GM06990 (cell line): ENCODE measurements at places on chromosomes 2 and 18.

DNA sequence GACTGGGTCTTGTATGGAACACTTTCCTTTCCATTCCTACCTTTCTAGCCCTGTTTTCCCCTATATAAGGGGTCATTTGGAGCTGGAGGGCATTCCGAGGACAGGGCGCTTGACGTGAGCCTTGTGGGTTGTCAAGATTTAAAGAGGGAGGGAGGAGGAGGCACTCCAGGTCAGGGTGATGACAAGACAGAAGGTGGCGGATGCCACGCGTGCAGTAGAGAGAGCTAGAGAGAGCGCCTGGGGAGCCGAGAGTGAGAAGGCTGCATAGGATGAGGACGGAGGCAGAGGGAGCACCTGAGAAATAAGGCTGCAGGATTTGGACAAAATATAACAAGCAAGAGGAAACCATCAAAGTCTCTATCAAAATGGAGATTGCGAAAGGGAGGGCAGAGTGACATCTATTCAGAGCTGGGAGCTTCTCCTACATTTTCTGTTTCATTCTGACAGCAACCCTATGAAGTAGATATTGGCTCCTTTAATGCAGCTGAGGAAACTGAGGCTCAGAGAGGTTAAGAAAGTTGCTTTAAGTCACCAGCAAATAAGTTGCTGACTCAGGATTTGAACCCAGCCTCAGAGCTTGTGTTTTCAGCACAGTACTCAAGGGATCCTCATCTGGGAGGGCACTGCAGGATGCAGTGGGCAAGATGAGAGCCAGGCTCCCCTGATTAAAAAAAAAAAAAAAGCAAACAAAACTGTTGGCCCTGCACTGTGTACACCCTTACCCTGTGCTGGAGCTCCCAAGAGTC, 124.2 kb downstream of the MRO start:
- DNase-seq = no peak

GRCh38 chr2:54924121-54924520, 126.1 kb downstream of the RTN4 start:
- DNase-seq = no peak

DNA sequence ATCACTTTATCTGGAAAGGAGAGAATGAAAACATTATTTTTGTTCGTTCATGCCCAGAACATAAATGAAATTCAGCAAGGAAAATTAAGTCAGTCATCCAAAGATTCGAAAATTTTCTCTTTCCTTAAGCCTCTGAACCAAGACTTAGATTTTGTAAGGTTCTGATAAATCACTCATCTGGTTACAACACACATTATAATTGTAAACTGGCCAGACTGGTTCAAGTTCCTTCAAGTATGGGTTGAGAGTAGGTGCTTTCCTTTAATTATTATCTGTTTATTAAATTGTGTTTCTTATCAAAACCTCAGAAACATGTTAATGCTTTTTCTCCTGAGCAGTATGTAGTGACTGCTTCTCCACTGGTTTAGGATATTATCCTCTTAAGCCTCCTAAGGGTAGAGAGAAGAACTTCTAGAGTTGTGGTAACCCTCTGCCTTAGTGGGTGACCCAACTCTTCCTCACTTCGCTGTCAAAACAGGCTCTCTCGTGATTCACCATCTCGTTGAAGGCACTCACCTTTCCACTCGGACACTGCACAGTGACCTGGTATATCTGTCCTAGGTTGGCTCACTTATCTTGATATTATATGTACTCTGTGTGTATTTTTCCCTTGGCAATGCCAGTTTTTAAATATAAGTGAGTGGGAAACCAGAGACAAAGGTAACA, 325.9 kb downstream of the PAX3 start:
- DNase-seq = no peak

GRCh38 chr2:214706986-214707385, 102.5 kb downstream of the BARD1 start:
- DNase-seq = no peak

DNA sequence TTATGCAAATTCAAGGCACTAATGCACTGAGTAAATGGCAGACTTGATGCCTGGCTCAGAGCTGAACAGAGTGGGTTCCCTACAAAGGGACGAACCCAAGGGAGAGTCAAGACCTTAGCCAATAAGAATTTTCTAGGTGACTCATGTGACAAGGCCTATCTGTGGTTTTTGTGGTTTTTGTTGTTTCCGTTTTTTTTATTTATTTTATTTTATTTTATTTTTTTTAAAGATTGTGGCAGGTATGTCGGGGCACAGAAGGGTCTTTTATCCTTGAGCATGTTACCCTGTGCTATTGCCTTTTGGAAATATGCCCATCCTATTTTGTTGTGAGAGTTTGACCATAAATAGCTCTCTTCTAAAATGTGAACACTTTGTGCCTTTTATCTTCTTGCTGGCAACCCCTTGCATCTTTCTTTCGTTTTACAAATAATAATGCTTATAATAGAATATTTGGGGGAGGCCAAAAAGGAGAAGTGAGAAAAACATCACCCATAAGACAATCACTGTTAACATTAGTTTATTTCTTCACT, 113.4 kb upstream of the AQP4 start:
- peak; percentile 74 for DNase-seq

- DNase-seq = no peak
These were observed 147.0 kb downstream of the HDAC4 start for GRCh38 chr2:239253701-239254436.

DNA sequence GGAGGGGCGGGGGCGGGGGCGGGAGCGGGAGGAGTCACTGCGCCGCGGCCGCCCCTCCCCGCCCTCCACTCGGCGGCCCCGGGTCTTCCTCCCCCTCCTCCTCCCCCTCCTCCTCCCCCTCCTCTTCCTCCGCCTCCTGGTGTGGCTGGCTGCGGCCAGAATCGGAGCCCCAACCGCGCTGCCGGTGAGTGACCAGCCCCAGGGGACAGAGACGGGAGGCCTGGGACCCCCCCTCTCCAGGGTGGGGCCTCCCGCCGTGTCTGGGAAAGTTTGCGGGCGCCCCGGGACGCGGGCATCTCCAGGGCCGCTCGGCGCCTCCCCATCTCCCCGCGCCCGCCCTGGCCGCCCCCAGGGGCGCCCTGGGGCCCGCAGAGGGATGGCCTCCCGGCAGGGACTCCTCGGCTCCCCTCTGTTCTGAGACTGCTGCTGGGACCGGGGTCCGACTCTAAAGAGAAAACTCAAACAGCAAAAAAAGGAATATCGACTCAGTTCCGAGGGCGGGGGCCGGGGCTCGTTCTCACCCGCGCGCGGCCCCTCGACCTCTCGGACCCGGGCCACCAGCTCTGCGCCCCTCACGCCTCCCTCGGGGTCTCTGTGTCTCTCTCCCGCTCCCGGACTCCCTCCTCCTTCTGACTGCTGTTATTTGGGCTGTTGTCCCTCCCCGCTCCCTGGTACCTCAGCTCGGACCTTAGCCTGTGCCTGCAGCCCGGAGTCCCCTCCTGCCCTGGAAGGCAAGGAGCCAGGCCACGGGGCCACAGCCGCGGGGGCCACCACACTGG, at the start of gene STON1:
Gene STON1 (plus strand): TSS at position 122 of the 779 bp plus-strand sequence. CDS start 50,480 bp downstream, outside the sequence.
- DNase-seq = peak; percentile 13

GRCh38 chr18:60347526-60348045, 25.0 kb downstream of the MC4R start:
- DNase-seq = no peak

DNA sequence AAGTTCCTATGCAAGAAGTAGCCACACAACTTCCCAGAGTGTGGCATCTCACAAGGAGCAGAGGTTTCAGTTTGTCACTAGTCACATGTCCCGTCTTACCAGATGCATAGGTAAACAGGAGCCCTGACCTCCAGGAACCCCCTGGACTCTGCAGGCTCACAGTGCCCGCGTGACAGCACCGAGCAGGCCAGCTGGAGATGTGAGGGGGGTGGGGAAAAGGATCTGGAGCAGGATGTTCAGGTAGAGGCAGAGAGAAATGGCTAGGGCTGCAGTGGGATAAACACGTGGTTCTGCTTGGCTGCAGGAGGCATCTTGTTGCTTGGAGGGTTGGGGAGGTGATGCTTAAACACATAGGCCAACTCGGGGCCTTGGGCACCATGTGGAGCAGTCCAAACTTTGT, 54.2 kb downstream of the IMPA2 start:
- DNase-seq = no peak

- DNase-seq = no peak
These were observed 86.5 kb upstream of the TTC39C start for GRCh38 chr18:23927821-23928746.

DNA sequence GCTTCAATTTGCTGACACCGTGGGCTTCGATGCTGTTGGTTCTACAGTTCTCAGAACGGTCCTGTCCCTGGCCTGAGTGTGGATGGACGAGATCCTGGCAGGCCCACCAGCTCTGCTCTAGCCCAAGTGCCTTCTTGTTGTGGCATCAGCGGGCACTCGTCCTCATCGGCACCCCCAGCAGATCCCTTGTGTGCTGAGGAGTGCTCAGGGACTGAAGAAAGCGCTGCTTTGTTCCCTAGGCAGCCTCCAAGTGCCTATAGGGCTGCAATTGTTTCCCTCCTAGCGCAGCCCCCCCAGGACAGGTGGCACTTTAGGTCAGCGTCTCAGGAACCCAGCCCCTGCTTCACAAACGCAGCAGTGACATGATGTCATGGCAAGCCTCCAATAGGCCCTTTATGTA, 217.7 kb downstream of the AGAP1 start:
- no peak for DNase-seq
